ENCODE measurements at places on chromosomes 11 and 22.

GRCh38 chr11:67544616-67545242 lies 21.5 kb upstream of the CABP2 start:
- DNase-seq: no peak

DNA sequence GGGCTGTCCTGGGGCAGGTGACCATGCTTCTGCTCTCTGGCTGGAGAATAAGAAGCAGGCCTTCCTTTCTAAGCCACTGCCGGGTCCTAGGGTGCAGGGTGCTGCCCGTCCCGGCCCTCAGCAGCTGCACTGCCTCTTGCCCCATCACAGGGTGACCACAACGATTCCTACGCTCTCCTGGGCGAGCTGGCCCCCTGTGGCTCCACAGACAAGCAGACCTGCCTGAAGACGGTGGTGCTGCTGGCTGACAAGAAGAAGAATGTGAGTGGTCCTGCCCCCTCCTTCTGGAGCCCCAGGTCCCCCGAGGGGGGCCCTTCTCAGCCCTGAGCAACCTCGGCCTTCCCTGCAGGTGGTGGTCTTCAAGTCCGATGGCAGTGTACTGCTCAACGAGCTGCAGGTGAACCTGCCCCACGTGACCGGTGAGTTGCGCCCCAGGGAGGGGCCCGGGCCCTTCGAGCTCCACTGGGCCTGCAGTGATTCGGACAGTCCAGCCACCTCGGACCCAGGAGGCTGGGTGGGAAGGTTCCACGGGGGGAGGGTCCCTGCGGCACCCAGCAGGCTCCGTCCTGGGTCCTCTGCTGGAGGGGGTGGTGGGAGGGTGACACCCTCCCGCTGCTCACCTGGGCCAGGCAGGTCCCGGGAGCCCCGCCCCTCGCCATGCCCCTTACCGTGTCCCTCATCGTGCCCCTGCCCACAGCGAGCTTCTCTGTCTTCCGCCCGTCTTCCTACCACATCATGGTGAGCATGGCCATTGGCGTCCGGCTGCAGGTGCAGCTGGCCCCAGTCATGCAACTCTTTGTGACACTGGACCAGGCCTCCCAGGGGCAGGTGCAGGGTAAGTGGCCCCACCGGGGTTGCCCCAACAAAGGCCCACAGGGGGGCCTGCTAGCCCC lies 8.3 kb downstream of the MUC2 start:
- DNase-seq: no peak

DNA sequence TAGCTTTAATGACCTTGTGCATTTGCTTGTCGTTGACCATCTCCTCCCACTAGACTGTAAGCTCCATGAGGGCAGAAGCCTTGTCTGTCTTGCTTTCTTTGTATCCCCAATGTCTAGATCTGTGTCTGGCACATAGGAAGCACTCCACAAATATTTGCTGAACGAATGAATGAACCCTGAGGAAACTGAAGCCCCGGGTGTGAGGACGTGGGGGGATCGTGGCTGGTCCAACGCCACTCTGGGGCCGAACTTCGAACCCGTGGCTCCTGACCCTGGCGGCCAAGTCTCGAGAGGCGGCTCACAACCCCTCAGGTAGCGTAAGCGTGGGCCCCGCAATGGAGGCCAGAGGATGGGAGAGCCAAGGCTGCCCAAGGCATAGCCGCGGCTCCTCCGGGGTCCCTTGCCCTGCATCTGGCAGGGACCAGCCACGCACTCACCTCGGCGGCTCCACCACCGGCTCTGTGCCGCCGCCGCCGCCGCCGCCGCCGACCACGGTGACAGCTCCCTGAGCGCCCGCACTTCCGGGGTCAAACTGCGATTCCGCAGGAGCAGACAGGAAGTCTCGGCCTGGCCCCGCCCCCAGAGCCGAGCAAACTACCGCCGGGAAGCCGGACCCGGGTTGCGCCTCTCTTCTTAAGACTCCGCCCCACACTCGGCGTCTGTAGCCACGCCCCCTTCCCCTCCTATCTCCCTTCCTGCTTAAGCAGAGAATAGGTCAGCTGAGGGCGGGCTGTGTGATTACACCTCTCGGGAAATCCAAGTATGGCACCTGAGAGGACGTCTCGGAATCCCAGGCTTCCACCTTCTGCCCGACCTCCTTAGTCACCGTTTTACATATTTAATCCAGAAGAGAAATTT lies at the start of gene ASCC2:
Gene ASCC2, minus strand, starts transcription at position 534 of the 858 bp plus-strand sequence. CDS start 5,949 bp downstream, outside the sequence.
- peak; percentile 86 for DNase-seq

- no peak for DNase-seq
Observed at GRCh38 chr11:44120169-44120568, 24.7 kb downstream of the EXT2 start.

DNA sequence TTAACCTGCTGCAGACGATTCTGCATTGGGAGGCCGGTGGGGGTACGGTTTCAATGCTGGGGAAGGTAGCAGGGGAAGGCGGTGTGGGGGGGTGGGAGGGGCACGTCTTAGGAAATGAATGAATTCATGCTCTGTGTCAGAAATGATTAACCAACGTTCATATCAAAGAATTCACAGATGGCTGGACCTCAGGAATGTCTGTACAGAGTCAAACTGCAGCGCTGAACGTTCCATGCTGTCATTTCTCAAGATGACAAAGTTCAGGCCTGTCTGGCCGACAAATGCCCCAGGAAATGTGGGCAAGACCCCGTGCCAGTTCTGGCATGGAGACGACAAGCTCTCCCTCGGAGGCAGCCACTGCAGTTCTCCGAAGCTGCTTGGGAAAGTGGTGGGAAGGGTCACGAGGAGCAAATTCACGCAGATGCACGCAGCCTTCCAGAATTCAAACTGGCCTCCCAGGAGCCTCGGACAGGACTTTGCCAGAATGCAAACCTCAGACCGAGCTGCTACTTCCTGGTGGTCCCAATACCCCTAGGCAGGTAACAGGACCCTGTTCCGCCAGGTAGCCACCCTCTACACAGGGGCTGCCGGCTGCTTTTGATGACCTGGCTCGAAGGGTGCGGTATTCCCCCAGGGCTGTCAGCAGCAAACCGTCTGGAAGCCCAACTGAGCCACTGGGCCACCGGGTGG lies 81.5 kb downstream of the TRMU start:
- DNase-seq: no peak

DNA sequence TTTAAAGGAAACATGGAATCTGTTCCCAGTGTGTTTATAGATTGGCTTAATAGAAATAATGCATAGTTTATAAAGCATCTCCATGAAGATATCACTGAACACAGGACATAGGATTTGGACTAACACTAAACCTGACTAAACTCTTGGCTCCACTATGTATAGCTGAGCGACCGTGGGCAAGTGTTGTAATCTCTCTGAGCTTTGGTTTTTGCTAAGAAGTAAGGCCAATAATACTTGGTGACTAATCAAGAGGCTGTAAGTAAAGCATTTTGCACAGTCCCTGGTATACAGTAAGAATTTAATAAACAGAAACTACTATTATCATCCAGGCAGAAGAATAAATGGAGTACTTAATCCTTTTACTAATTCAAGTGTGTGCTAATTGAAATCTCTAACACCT lies 125.5 kb upstream of the MTMR2 start:
- DNase-seq: no peak

Measured in NCI-H1105 (cell line).